ENCODE measurements at places on chromosomes 12 and 14.

DNA sequence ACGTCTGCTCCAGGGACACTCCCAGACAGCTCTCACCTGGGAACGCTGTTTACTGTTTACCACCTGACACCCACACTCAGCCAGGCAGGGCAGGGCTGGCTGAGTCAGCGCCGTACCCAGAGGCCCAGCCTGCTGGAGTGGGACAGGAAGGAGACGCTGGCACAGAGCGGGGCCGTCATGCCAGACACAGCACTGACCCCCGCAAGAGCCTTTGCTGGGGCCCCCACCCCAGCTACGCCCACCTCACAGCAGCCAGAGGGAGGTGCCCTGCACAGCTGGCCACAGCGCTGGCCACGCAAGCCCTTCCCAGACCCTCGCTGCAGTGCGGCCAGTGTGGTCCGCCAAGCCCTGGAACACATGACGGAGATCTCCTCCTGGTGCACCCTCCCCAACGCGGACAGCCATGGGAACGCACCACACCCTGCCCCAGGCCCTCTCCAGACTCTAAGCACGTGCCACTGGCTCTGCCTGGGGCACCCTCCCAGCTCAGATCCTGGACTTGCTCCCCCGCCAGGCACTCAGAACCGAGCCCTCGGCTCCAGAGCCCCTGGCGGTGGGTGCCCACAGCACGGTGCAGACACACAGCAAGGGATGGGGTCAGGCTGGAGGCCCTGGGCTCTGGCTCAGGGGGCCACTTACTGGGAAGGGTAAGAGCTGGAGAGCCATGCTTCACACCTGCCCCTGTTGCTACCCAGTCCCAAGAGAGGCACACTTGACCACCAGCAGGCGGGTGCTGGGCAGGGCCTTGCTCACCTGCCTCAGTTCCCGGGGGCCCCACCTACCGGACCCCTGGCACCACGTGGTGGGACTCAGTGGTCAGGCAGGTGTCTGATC lies 5.7 kb downstream of the AHNAK2 start:
- no peak for DNase-seq

DNA sequence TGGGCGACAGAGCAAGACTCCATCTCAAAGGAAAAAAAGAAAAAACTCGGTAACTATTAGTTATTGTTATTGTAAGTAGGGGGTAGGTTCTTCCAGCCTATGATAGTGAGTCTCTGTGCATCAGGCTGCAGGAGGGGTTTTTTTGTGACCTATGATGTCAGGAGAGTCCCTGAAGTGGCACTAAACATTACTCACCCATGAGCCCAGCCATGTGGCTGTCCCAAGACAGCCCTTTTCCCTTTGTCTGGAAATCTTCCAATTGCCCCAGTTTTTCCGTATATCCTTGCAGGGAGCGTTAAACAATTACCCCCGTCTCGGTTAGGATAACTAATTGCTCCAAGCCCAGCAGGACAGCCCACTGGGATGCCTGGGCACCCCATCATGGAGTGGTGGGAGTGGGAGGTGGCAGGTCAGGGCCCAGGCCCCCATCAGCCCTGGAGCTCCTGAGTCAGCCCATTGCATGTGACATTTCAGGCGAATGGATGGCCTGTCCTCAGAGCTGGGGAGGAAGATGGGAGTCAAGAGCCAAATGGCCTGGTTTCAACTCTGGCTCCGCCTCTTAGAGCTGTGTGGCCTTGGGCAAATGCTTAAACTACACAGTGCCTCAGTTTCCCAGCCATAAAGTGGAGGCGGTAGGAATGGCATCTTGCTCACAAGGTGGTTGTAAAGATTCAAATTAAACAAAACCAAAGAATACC lies 16.4 kb downstream of the PHETA1 start:
- DNase-seq: no peak

DNA sequence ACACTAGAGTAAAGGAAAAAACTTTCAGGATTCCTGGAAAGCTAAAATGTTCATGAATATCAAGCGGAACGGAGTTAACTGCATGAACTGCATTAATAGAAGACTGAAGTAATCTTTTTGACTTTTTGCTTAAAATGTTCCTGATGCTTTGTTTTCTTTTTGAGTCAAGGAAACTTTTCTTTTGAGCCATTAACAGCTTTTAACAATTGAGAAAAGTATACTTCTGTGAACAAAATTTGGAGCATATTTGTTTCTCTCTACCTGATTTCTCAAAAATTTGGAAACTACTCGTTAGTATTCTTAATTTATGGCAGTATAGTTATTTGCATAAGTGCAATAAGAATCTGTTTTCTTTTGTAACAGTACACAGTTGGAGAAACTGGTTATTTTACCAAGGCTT lies 78.5 kb downstream of the CALM1 start:
- DNase-seq: no peak

- no peak for DNase-seq
Observed at GRCh38 chr12:121857322-121858246, 1.1 kb downstream of the HPD start.
